ENCODE measurements at places on chromosomes 6 and 20.
A peak's percentile ranks its signal among the peaks of the same experiment; 100 is the strongest.

DNA sequence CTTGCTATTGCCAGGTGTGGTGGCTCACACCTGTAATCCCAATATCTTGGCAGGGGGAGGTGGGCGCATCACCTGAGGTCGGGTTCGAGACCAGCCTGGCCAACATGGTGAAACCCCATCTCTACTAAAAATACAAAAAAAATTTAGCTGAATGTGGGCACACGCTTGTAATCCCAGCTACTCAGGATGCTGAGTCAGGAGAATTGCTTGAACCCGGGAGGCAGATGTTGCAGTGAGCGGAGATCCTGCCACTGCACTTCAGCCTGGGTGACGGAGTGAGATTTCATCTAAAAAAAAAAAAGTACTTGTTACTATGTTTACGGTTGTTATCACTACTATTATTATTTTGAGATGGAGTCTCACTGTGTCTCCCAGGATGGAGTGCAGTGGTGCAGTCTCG, 3.0 kb downstream of the PPT2 start:
- H3K4me3 ChIP-seq: no peak overlapping the region
- DNase-seq: no peak
- peaks cover 34% of the 10 kb centered on the region for H3K4me1 ChIP-seq
- H3K36me3 ChIP-seq: peaks cover 41% of the 10 kb centered on the region
- no peak overlapping the region for H3K27ac ChIP-seq

DNA sequence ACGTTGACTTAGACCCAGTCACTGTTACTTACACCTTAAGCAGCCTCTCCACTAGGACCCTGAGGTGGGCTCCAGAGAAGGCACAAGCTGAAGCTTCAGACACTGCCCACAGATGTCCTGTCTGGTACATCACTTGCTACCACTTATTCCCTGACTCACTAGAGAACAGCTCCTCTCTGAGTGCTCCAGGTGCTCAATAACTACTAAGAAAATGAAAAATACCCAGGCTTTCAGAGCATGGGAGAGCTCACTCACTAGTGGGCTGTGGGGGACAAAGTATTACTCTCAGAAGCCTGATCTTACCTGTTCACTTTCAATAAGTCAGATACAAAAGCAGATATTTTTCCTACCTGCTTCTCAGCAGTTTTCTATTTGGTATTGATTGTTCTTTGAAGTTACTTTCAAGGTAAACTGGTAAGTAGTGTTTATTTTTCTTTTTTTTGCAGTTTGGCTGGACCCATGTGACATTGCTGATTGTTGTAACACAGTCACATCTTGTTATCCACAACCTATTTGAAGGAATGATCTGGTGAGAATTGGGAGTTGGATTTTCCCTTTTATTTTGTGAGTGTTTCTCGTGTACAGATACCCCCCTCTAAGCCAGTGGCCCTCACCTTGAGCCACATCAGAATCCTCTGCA, 55.9 kb downstream of the CDS2 start:
- no peaks in the 10 kb centered on the region for H3K27me3 ChIP-seq
- no peak overlapping the region for H3K4me3 ChIP-seq
- peaks cover 84% of the 10 kb centered on the region for H3K36me3 ChIP-seq

DNA sequence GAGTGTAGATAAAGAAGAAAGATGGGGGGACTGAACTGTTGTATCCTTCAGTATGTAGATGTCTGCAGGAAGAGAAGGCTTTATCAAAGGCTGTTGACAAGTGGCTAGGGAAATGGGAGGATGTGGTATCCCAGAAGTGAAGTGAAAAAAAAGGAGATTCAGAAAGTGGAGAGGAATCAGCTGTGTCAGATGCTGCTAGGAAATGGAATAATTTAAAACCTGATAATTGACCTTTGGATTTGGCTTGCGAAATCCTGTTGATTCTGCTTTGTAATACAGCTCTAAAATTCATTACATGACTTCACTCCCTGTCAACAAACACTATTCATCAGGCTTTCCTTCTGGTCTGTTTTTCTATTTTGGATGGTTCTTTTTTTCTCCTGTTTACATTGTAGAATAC, 41.7 kb downstream of the PHF3 start:
- DNase-seq: no peak
- no peaks in the 10 kb centered on the region for H3K27me3 ChIP-seq
- peaks cover 47% of the 10 kb centered on the region for H3K36me3 ChIP-seq
- peaks cover 44% of the 10 kb centered on the region for H3K4me1 ChIP-seq
- H3K4me3 ChIP-seq: no peak overlapping the region

- DNase-seq: peak; percentile 46
- H3K36me3 ChIP-seq: peaks cover under 1% of the 10 kb centered on the region
- no peaks in the 10 kb centered on the region for H3K27me3 ChIP-seq
- peaks cover 8% of the 10 kb centered on the region for H3K4me1 ChIP-seq
Measured at GRCh38 chr20:17648791-17649730, 33.0 kb downstream of the RRBP1 start.

DNA sequence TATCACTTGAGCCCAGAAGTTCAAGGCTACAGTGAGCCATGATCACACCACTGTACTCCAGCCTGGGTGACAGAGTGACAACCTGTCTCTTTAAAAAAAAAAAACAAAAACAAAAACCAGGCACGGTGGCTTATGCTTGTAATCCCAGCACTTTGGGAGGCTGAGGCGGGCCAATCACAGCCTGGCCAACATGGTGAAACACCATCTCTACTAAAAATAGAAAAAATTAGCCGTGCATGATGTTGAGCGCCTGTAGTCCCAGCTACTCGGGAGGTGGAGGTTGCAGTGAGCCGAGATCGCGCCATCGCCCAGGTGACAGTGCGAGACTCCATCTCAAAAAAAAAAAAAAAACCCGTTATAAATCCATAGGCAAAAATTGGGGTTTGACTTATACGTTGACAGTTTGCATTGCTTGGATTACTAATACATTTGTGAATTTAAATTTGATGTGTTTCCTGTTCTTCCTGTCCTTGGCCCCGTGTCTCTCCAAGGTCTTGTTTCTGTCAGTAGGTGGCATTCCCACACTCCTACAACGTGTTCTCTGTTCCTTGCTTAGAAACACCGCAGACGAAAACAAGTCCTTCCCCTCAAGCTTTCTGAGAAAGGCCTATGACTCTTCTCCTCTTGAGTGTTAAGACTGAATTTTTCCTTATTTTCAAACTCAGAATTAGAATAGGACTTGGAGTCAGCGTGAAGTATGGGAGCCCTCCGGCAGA, 147.0 kb downstream of the DTNBP1 start:
- H3K4me3 ChIP-seq: no peak overlapping the region
- peak overlapping the region; percentile 83 for H3K27ac ChIP-seq
- H3K36me3 ChIP-seq: peaks cover 100% of the 10 kb centered on the region
- no peaks in the 10 kb centered on the region for H3K4me1 ChIP-seq
- DNase-seq: no peak
- H3K27me3 ChIP-seq: no peaks in the 10 kb centered on the region

- H3K4me1 ChIP-seq: peaks cover 2% of the 10 kb centered on the region
- no peak overlapping the region for H3K4me3 ChIP-seq
- H3K36me3 ChIP-seq: no peaks in the 10 kb centered on the region
- no peak overlapping the region for H3K27ac ChIP-seq
- H3K27me3 ChIP-seq: peaks cover 61% of the 10 kb centered on the region
Measured at GRCh38 chr6:32096394-32097258, 12.5 kb downstream of the TNXB start.

DNA sequence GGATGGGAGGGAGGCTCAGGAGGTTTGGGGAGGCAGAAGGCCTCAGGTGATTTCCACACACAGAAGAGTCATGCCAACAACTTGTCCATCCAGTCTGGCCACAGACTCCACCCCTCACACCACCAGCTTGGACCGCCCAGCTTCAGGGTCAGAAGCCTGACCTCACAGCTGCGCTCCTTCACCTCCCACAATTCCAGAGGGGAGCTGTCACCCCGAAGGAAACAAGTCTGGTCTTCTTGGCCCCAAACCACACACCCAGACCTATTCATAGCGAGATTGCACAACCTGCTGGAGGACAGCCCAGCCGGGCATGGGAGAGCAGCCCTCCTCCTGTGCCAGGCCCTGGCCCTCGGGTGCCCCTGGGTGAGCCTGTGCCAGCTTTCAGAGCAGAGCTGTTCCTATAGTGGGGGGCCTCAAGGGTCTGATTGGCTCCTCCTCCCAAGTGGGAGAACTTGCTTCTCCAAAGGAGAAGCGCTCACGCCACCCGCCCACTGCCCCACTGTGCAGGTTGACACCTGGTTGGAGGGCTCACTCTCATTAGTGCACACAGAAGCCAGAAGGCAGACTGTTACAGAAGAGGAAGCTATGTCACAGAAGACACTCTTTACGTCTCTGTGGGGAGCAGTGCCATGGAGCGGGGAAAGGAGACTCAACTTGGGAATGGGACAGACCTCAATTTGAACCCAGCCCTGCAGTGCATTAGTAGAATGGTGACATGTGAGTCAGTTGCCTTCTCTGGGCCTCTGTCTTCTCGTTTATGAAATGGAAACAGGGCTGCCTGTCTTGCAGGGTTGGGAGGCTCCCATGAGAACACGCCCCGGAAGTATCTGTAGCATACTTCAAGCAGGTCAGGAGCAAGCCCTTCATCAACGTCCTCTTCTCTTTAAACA, 128.8 kb downstream of the FOXO3 start:
- no peak overlapping the region for H3K27ac ChIP-seq
- H3K4me1 ChIP-seq: peaks cover 7% of the 10 kb centered on the region
- H3K4me3 ChIP-seq: no peak overlapping the region
- H3K27me3 ChIP-seq: no peaks in the 10 kb centered on the region
- H3K36me3 ChIP-seq: peaks cover 7% of the 10 kb centered on the region
- no peak for DNase-seq

DNA sequence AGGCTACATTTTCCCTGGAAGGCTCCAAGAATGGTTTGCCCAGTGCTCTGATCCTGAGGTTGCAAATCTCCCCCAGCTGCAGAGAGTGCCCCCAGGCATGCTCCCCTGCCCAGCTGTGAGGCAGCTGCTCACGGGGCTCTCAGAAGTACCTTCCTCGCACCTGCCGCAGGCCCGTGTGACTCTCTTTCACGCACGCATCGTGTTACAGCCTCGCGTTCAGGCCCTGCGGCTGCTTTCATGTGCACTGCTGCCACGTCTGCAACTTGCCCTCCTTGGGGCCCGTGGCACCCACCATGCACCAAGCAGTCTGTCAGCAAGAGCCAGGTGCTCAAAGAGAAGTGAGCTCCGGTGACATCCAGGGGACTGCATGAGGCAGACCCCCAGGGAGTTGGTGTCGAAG, 28.6 kb upstream of the SPO11 start:
- no peak overlapping the region for H3K27ac ChIP-seq
- no peaks in the 10 kb centered on the region for H3K36me3 ChIP-seq
- H3K4me1 ChIP-seq: no peaks in the 10 kb centered on the region
- H3K4me3 ChIP-seq: no peak overlapping the region

DNA sequence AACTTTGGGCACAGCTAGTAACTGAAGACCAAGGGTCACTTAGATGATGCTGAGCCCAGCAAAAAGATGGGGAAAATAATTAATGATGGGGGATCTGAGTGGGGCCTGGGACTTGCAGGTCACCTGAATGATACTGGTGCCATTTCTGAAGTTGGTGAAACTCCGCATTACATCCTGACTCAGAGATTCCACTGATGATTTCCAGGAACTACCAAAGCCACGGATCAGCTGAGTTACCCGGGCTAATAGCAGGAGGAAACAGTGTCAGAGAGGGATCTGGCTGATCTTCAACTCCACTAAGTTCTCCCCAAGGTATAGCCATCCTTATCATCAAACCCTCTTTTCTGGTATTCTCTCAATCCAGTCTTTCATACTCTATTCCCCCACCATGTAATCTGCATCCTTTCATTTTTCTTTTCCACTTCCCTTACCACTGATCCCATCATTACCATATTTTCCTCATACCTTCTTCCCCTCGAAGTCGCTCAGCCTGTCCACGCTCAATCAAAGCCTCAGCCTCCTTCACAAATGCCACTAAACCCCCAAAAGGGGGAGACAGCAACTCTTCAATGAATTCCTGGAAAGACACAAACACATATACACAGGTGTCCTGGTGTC, 20.2 kb downstream of the VPS52 start:
- H3K36me3 ChIP-seq: peaks cover 47% of the 10 kb centered on the region
- peaks cover 46% of the 10 kb centered on the region for H3K4me1 ChIP-seq

DNA sequence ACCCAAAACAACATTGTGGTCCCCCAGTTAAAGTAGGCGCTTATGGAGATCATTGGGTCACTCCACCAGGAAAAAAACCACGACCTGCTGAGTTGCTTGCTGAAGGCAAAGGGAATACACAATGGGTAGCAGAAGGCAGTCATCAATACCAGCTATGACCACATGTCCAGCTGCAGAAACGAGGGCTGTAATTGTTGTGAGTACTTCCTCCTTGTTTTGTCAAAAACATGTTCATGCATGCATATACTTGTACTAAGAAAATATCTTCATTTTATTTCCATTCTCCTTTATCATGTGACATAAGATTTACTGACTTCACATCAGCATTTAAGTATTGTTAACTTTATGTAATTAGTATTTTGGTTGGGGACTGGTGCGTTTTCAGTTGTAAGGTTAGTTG, 16.9 kb downstream of the SERINC1 start:
- H3K27ac ChIP-seq: peak overlapping the region; percentile 80
- no peak overlapping the region for H3K4me3 ChIP-seq
- no peak for DNase-seq
- H3K36me3 ChIP-seq: peaks cover 82% of the 10 kb centered on the region
- peaks cover 55% of the 10 kb centered on the region for H3K4me1 ChIP-seq

- no peak overlapping the region for H3K4me3 ChIP-seq
- H3K27me3 ChIP-seq: no peaks in the 10 kb centered on the region
- H3K27ac ChIP-seq: no peak overlapping the region
- no peaks in the 10 kb centered on the region for H3K4me1 ChIP-seq
- H3K36me3 ChIP-seq: no peaks in the 10 kb centered on the region
Measured at GRCh38 chr6:43795421-43795820, 25.4 kb downstream of the VEGFA start.

DNA sequence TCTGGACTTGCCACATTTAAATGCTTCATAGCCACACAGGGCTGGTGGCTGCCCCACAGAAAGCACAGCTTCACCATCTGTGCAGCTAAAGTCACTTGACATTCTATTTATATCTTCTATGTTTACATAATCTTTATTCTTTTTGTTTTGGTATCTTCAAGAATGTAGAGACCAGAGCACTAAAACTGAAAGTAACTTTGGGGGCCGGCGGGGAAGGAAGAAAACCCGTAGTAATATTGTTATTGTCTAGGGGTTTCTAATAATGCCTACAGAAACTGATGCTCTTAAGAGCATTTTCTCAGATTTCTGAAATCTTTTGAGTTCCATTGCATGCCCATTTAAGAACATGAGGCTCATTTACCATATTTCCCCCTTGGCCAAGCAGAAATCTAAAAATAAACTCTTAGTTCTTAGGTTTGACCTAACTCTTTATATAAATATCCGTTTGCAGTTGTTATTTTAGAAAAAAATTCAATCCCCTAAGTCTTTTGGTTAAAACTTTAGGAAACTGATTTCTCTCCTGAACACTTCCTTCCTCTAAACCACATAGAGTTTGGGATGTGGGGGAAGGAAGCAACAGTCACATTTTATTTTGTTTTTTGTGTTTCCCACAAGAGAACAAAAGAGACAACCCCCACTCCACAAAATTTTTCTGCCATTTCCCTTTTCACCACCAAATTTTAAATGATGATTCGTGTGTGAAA, 207.6 kb downstream of the OGFRL1 start:
- H3K4me1 ChIP-seq: peaks cover 9% of the 10 kb centered on the region
- no peaks in the 10 kb centered on the region for H3K36me3 ChIP-seq
- no peak overlapping the region for H3K27ac ChIP-seq
- H3K4me3 ChIP-seq: no peak overlapping the region

- no peak overlapping the region for H3K4me3 ChIP-seq
- no peaks in the 10 kb centered on the region for H3K4me1 ChIP-seq
- no peak overlapping the region for H3K27ac ChIP-seq
- no peaks in the 10 kb centered on the region for H3K27me3 ChIP-seq
- DNase-seq: no peak
Measured at GRCh38 chr6:27407153-27407814, 18.7 kb downstream of the ZNF391 start.

Data from activated T-cell treated with anti-CD3 and anti-CD28 coated beads, Interleukin-2, amount 50 U/mL, for 24 hours (primary cell).